ENCODE measurements at places on chromosomes 11 and 22.

- no peak for DNase-seq
Observed at GRCh38 chr11:67312187-67313021, 9.1 kb downstream of the SSH3 start.

DNA sequence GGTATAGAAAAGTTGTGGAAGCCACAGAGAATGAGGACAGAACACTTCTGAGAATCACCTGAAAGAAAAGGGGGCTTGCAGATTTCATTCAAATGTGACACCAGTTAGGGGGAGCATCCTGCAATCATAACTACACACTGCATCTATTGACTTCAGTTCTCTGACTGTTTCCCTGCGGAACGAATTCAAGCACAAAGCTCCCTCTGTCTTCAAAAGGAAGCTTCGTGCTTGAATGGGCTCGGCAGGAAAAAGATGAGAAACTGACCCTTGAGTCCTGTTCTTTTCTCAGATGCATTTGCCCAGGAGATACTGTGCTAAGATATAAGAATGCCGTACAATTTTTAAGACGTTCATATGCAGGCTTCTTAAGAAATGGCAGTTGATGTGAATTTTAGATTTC, 2000.4 kb upstream of the RAG2 start:
- peak; percentile 2 for DNase-seq

DNA sequence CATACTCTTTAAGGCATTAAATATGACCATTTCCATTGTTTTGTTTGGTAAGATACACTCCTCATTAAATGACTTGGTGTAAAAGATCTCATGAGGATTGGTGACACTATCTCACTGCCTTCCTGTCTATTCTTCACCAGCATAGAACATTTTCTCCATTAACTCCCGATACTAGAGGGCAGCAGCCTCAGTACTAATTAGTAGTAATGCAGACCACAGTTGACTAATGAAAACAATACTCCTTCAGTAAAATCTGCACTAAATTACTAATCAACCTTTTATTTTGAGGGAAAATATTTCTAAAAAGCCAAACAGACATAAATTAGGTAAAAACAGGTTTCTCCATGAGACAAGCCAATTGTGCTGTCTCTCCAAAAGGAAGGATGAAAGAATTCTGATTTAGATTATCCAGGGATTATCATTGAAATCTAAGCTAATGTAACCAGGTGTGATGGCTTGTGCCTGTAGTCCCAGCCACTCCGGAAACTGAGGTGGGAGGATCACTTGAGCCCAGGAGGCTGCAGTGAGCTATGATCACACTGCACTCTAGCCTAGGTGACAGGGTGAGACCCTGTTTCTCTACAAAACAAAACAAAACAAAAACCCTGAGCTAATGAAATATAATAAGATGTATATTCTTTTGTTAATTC, 9.4 kb downstream of the PGM2L1 start:
- peak; percentile 57 for DNase-seq

GRCh38 chr11:2382129-2382517, 5.0 kb downstream of the CD81 start:
- no peak for DNase-seq

GRCh38 chr22:22802339-22802970, 85.2 kb upstream of the IGLL5 start:
- DNase-seq, result no peak

GRCh38 chr11:62592146-62592815, 958 bp upstream of the TUT1 start:
- no peak for DNase-seq

DNA sequence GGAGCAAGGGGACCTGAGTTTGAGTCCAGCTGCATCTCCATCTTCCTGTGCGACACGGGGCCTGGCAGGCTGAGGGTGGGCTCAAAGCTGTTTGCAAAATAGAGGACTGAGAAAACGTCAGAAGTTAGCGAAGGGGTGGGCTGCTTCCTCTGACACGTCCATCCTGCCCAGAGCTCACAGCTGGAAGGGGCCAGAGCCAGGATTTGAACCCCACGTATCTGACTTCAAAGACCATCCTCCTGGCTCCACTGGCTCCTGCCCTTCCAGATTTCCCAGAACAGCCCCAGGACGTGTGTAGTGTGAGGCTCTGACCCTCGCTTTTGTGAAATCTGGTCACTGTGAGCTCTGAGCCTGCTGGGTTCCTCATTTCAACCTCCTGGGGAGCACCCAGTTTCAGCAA, 56.3 kb downstream of the CD82 start:
- DNase-seq, result no peak

- DNase-seq, result peak; percentile 54
Observed at GRCh38 chr22:25754527-25755202, 12.7 kb downstream of the MYO18B start.

- DNase-seq, result no peak
Observed at GRCh38 chr11:118074091-118074685, 2.7 kb upstream of the TMPRSS4 start.

- no peak for DNase-seq
Observed at GRCh38 chr22:41242396-41243117, 1.8 kb upstream of the CHADL start.

DNA sequence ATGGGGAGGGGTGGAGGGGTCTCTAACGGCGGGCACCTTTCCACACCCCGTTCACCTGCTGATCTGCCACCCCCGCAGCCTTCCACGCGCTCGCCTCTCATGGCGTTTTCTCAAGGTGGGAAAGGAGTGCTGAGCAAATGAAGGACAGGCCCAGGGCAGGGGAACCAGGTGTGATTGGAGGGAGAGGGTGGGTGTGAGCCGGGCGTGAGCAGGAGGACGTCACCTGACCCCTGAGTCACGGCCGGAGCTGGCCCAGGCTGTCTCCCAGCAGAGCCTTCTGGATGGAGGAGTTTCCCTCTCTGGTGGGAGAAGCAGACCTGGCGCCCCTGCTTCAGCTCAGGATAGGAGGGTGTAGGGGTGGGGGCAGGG, 14.0 kb upstream of the ARHGAP8 start:
- DNase-seq, result no peak

DNA sequence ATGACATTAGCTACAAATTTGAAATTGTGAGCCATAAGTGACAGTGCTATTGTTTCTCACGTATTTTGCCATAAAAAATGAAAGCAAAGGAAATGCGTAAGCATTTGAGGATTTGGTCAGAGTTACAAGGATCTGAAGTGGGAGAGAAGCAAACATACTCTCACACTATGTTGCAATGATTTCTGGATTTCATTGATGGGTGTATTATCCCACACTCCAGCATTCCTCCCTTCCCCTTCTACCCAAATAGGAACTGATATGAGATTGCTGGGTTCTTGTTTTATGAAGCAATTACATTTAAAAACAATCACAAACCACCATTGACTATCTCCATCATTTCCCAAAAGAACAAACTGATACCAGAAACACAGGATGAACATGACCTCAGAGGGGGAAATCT, 314.0 kb upstream of the CTSC start:
- DNase-seq, result no peak

DNA sequence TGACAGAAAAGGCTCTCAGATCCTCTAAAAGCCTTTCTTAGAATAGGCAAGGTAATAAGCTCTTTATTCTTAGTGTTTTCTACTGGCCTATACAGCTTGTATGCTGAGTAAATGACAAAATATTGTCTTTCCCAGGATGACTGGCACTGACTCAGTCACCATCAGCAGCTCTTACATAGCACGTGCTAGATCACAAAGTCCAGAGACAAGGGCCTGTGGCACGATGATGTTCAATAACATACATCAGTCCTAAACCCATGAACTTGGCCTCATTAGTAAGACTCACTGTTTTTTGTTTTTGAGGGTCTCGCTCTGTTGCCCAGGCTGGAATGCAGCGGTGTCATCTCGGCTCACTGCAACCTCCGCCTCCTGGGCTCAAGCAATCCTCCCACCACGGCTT, 42.7 kb downstream of the CELF1 start:
- no peak for DNase-seq

DNA sequence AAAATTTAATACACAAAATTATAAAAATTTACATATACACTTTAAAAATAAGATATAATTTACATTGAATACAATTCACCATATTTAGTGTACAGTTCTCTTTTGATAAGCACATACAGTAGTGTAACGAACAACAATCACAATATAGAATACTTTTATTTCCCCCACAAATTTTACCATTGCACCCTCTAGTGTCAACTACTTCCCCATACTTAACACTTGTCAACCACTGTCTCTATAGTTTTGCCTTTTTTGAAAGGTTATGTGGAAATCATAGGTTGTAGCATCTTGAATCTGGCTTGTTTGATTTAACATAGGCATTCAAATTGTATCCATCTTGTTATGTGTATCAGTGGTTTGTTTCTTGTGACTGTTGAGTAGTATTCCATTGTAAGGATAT, 21.3 kb upstream of the PANX1 start:
- no peak for DNase-seq

GRCh38 chr11:78386215-78386941, 31.2 kb downstream of the GAB2 start:
- no peak for DNase-seq

DNA sequence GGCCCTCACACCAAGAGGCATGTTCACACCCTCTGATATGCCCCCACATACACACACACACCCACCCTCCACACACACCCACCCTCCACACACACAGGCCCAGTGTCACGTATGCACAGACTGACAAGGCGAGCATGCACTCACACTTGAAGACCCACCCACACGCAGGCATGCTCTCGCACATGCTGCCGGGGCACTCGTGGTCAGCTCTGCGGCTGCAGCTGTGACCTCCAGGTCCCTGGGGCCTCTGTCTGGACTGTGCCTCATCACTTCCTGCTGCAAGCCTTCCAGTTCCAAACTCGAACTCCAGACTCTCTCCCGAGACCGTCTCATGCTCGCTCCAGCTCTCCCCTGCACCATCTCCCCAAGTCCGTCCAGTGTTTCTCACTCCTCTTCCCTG, 9.5 kb downstream of the DCHS1 start:
- peak; percentile 65 for DNase-seq

- no peak for DNase-seq
Observed at GRCh38 chr11:133811850-133812685, 33.2 kb downstream of the SPATA19 start.

DNA sequence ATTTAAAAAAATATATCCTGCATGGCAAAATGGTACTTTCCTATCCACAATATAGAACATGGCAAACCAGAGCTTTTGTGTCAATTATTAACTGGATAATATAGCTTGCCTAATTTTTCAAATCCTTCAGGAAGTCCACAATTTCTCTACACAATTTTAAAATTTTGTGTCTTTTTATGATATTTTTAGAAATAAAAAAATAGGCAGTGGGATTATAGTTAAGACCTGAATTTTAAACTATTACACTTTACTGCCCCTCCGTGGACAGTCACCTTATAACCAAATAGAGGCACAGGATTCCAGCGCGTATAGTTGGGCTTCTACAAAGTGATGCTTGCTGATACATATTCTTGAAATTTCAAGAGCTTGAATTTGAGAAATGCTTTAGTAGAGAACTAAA, 2.1 kb upstream of the DMC1 start:
- DNase-seq, result peak; percentile 38

GRCh38 chr22:38965614-38966379, 8.4 kb downstream of the APOBEC3A start:
- no peak for DNase-seq

DNA sequence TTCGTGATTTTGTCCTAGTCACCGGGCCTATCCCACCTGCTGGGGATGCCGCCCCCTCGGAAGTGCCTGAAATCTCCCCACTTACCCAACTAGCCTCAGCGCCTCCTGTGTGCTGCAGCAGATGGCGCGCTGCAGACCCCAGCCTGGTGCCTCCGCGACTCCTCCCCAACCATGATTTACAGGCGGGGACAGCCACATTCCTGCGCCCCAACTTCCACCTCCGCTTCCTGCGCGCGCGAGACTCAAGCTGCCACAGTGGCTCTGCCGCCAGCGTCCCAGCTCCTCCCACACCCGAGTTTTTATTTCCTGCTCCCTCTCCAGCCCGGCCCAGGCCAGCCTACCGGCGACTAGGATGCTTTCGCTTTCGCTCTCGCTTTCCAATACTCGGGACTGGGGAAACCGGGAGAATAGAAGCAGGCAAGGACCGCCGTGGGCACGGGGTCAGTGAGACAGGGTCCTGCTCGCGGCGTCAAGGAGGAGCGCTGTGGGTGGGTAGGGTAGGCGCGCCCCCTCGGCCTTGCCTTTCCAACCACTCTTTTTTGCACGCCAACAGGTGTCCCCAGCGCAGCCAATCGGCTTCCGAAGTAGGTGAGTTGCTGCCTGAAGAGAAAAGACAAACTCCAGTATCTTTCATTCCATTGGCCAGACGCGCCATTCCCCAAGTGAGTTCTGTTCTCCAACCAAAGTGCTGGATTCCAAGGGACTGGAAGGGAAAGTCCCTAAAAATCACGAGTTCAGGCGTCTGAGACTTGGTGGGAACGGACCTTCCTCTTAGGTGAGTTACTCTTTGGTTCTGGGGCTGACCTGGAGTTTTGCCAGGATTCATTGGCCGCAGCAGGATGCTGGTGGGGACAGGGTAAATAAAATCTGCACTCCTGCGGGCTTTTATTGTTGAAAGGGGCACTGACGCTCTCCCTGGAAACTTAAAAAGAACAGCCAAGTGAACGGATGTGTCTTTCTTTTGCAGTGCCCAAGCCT, at the start of gene FAM111A:
Gene FAM111A, plus strand, starts transcription at position 327 of the 978 bp plus-strand sequence. CDS start 6,017 bp downstream, outside the sequence.
- DNase-seq, result peak; percentile 97

DNA sequence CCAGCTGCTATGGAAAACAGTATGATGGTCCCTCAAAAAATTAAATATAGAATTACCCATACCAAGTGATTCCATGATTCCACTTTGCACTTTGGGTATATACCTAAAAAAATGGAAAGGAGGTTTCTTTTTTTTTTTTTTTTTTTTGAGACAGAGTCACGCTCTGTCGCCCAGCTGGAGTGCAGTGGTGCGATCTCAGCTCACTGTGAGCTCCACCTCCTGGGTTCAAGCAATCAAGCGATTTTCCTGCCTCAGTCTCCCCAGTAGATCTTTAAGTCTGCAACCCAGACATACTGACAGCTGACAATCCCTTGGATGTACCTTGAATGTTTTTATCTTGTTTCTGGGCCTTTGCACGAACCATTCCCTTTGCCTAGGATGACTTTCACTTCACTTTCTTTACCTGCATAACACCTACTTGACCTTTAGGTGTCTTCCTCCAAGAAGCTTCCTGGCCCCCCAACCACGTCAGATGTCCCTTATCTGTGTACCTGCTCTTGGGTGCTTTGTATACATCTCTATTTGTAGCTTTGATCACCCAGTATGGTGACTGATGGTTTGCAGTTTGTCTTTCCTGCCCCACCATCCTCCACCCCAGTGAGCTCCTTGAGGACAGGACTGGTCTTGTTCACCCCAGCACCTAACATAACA, 11.6 kb downstream of the UCP3 start:
- DNase-seq, result no peak

- no peak for DNase-seq
Observed at GRCh38 chr22:49212466-49212865, 615.2 kb downstream of the BRD1 start.

- no peak for DNase-seq
Observed at GRCh38 chr11:48154151-48154550, 62.5 kb upstream of the OR4B1 start.

Measured in muscle of back (tissue), 13 donors.